Left kidney (tissue), 8 donors: ENCODE measurements at places on chromosomes 6 and 20. TPM values are rescaled to one million over a fixed set of nuclear protein-coding genes. Genes with fewer than 3 reads are reported as not detected.

- DNase-seq: no peak
Observed at GRCh38 chr6:2266031-2266795, 20.8 kb upstream of the GMDS start.

- peak; percentile 53 for DNase-seq
Observed at GRCh38 chr6:13272131-13273046, 55.9 kb downstream of the TBC1D7 start.

GRCh38 chr6:116969211-116969863 is 92.3 kb downstream of the RFX6 start:
- DNase-seq: peak; percentile 46

GRCh38 chr20:57774111-57774880 is 64.5 kb upstream of the PMEPA1 start:
- DNase-seq: no peak

DNA sequence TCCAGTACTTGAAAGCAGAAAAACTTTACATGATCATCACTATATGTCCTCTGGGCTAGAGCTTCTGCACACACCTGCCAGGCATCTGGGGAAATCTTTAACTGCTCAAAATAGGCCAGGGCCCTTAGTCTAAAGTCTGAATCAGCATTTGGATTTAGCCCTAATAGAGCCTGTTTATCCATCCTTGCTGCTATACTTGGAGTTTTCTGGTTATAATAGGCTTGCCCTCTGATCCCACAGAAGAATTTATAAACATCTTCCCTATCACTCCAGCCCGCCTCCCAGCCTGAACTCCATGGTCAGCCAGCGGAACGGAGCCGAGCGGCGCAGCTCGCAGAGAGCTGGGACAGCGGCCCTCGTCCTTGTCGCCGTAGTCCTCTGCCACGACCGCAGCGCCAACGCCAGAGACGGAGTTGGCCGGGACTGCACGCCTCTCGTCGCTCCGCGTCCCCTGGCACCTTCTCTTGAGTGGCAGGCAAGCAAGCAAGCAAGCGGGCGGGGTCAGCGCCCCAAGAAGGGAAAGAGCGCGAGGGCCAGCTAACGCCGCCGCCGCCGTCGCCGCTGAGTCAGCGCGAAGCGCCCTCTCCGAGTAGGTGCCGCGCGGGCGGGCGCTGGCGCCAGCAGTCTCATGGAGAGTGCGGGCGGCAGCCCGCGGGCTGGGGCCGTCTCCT is 25.4 kb upstream of the ASIP start:
- peak; percentile 64 for DNase-seq

DNA sequence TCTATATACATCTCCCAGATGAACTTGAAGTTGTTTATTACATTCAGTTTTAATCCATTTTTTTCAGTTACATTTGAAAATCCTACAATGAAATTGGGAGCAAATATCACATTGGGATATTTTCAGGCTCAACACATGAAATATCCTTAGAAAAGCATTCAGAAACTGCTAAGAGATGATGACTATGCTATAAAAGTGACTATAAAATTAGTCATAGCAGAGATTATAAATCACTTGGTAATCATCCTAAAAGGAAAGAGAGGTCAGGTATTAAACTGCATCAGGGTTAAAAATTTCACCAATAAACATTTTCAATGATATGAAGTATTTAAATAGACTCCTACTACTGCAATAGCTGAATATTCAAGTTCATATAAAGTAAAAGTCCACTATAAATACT is 987.7 kb downstream of the GRIK2 start:
- no peak for DNase-seq

DNA sequence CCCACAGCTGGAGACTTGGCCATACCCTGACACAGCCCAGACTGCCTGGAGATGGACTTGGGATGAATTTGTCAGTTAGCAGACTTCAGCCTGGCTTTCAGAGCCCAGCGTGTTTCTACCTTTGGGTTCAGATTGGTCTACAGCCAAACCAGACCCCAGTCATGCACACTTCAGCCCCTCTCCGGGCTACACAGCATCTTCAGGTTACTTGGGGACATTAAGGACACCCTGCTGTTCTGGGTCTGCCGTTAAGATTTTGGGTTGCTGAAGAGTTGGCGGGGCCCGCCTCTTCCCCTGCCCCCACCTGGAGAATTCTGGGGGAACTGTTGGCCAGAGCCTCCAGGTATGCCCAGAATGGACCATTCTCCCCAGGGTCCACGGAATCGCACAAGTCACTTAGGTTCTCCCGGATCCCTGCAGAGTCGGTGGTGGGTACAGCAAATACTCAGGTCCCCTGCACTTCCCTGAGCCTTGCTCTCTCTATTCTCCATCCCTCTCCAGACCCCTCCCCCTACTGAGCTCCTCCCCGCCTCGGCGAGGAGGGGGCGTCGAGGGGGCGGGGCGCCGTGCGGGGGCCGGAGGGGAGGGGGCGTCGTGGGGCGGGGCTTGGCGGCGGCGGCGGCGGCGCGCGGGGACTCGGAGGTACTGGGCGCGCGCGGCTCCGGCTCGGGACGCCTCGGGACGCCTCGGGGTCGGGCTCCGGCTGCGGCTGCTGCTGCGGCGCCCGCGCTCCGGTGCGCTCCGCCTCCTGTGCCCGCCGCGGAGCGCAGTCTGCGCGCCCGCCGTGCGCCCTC is at the start of gene PTK7:
PTK7 (plus strand) TSS at position 645 of the 794 bp plus-strand sequence. CDS start 175 bp downstream, outside the sequence.
- DNase-seq: peak; percentile 87

DNA sequence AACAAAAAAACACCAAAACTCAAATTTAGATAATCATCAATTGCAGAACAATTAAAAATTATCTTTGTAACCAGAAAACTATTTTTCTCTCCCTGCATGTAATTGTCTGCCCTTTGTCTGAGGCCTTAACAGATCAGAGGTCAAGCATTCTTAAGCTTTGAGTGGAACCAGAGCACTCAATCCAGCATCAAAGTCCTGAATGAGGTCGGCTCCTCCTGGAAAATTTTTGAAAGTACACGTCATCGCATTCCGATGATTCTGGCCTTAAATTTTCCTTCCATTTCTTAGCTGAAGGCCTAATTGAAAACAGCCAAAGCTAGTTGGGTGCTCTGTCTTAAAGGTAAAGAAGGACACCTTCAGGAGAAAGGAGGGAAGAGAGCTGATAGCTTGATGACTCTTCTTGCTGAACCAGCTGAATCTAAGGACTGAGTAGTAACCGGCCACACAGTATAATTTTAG is 510.2 kb upstream of the SULF2 start:
- peak; percentile 81 for DNase-seq

DNA sequence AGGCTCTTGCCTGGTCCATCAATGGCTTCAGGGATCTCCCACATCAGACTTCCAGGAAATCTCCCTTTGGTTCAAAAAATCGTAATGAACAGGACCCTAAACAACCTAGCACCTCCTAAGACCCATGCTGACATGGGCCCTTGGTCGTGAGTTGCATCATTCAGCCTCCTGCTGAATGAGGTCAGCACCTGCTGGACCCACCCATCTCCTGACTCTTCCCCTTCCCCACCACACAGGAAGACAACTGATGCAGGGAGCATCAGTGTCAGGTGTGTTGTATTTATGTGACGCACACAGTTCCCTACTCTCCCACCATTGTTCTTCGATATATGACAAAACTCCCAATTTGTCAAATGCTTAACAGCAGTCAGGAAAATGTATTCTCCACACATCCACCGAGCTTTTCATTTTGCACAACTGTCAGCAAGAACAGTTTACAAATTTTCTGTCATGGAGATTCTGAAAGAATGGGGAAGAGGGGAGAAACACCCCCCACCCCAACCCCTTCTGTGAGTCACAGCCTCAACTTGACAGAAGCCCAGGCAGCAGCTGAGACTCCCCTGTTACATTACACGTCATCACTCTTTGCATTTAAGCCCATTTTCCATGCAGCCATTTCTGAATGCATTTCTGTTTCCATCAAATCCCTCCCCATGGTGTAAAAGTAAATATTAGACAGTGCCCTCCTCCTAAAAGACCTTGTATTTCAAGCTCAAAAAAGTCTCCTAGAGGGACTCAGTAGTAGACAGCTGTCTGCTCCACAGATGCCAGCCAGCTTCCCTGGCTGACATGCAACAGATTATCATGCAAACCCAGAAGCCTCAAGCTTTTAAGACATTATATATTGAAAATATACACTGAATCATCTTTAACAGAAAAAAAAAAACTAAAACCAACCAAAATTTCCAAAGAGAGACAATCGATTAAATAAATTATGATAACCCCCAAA is 577.5 kb downstream of the PTPRT start:
- no peak for DNase-seq

GRCh38 chr6:35483062-35483461 is 13.8 kb downstream of the TEAD3 start:
- no peak for DNase-seq

- peak; percentile 84 for DNase-seq
Observed at GRCh38 chr6:16761471-16762267, 409 bp upstream of the ATXN1 start.

DNA sequence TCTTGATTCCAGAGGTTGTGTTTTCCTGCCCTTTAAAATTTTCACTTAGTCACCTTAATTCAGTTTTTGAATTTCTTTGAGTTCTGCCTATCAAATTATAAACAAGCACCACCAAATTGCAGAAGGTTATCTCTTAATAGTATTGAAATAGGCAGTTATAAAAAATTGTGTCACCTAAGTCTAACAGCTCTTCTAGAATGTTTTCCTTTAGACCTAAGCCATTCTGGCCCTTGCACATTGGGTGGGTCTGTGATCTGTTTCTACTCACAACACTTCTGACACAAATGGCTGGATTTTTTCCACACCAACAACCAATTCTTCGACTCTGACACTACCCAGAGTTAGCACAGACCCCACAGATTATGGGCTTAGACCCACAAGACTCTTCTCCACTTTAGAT is 101.9 kb downstream of the CARMIL1 start:
- DNase-seq: no peak

GRCh38 chr20:34549291-34549928 is 9.1 kb upstream of the MAP1LC3A start:
- peak; percentile 64 for DNase-seq

DNA sequence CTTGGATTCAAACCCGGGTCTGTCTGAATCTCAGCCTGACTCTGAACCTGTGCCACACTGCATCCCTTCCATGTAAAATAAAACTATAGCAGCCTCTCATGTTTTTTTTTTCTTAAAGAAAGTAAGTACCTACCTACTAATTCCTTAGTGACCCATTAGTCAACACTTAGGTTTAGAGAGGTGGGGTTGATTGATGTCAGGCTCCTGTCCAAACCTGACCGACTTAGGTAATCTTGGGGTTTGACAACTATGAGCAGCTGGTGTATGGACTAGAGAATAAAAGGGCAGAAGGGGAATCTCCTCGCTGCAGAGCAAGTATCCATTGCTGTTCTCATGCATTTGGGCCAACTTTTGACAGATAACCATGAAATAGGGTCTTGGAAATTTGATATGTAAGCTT is 6.5 kb downstream of the NKAIN2 start:
- DNase-seq: no peak

DNA sequence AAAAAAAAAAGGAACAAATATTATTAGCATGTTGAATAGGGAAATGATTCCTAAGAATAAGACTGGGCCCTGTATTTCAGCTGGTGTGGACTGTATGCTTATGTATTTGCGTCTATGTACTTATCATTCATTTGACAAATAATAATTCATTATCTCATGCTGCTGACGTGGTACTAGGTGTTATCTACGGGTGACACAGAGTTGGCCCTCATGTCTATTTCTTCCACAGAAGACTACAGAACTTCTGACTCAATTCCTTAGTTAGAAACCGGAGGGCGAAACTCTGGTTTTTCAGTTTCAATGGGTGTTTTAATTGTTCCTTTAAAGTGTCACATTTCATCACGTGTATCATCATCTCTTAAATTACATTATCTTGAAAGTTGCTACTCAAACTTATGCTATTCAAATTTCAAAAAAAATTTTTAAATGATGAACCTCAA is 305.9 kb downstream of the CLIC5 start:
- no peak for DNase-seq

- no peak for DNase-seq
Observed at GRCh38 chr6:56404599-56404998, 157.2 kb upstream of the COL21A1 start.

The SLC24A3 gene
- polyA plus RNA-seq: 4.0 TPM

DNA sequence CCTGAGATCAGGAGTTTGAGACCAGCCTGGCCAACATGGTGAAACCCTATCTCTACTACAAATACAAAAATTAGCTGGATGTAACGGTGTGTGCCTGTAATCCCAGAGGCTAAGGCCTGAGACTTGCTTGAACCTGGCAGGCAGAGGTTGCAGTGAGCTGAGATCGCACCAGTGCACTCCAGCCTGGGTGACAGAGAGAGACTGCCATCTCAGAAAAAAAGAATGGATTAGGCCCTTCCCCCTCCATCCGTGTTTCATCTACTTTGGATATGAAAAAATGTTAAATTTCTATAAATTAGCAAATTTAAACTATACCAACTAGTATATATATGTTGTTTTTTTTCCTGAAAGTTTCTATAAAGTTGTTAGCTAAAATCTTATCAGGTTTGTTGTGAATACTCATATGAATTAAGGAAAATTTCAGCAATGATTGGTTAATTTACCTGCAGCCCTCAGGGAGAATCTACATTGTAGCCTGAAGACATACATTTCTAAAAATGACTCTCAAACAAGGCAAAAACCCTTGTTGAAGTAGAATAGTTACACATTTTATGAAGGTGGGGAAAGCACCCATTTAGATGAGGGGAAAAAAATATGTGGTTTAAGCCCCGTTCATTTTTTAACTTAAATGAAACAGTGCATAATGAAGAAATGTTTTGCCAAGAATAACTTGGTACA is 120.9 kb downstream of the TIAM2 start:
- no peak for DNase-seq

The MAP7 gene
- polyA plus RNA-seq: 35.3 TPM

- no peak for DNase-seq
Observed at GRCh38 chr6:90574610-90575009, 12.3 kb downstream of the MAP3K7 start.

The TXLNB gene
- polyA plus RNA-seq: 2.7 TPM

- DNase-seq: no peak
Observed at GRCh38 chr6:145883263-145883662, 68.7 kb upstream of the FBXO30 start.

DNA sequence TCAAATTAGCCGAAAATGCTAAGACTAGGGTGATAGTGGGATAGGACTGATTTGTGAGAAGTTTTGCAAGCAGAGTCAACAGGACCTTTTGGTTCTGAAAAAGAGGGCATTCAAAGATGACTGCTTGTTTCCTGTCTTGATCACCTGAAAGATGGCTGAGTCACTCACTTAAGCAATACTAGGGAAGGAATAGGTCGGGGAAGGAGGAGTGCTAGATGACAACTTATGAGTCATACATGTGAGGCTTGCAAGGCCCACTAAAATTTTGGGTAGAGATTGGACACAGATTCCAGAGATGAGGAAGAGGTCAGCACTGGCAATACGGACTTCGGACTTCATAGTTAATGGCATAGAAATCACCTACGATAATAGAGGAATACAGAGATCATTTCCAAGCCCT is 89.2 kb downstream of the FAM83B start:
- no peak for DNase-seq

DNA sequence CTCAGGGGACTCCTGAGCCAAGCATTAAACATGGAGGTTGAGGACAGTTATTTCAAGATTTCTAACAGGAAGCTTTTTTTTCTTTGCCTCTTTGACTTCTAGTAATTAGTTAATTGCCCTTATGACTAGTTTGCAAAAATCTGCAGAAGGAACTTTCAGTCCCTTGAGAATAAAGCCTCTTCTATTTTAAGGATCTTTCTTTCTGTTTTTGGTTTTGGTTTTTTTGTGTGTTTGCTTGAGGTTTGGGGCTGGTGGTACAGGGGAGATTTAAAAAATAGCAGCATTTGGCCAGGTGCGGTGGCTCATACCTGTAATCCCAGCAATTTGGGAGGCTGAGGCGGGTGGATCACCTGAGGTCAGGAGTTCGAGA is 259.3 kb downstream of the BMP7 start:
- no peak for DNase-seq
